NCI-H187 (cell line): ENCODE measurements at places on chromosomes 11 and 22.

DNA sequence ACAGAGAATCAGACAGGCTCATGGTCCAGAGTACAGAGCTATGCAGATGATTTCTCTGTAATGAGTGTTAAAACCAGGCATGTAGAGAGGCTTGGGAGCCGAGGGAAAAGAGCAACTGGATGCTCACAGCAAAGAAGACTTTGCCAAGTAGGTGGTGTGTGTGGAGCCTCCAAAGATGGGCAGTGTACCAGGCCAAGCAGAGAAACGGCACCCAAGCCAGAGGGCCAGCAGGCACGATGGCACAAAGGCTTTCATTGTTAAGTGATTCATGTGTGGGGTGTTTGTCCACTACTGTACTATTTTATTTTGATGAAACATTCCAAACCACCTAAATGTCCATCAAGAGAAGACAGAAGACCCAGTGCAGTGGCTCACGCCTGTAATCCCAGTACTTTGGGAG is 11.1 kb downstream of the RANGAP1 start:
- DNase-seq = no peak

- no peak for DNase-seq
These were observed 6.5 kb downstream of the ZFTA start for GRCh38 chr11:63761931-63762653.

DNA sequence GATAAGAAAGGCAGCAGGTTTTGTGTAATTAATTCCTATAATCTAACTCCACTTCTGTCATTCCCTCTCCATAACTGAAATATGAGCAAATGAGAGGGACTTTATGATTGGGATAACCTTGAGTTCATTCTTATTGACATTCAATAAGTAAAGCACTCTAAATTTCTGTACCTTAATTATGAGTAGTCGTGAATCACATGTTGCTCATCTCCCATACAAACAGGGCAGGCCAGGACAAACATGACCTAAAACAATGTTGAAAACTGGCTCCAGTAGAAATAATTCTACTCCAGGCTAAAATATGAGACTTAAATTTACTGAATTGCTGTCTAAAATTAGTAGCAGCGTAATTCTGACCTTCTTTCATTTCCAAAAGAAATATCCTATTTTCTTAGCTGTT is 505.4 kb downstream of the NELL1 start:
- no peak for DNase-seq

- DNase-seq = no peak
These were observed 55.9 kb downstream of the ZC3H12C start for GRCh38 chr11:110148775-110149744.
